Hematopoietic multipotent progenitor cell treated with erythropoietin and hydrocortisone succinate and interleukin-3 and kit ligand, for 8 days (in vitro differentiated cells): ENCODE measurements at places on chromosomes 1 and 21.

GRCh38 chr1:1614204-1614953, 921 bp upstream of the MIB2 start:
- peak; percentile 91 for DNase-seq

- DNase-seq, result no peak
Measured at GRCh38 chr1:27563591-27564471, 40.1 kb downstream of the AHDC1 start.

GRCh38 chr1:76503100-76503499, 364.2 kb upstream of the ST6GALNAC5 start:
- no peak for DNase-seq

GRCh38 chr1:59411147-59411546, 114.3 kb downstream of the FGGY start:
- no peak for DNase-seq

GRCh38 chr1:47742890-47743760, 254.1 kb downstream of the TRABD2B start:
- no peak for DNase-seq
